ENCODE measurements at places on chromosomes 1 and 21.

DNA sequence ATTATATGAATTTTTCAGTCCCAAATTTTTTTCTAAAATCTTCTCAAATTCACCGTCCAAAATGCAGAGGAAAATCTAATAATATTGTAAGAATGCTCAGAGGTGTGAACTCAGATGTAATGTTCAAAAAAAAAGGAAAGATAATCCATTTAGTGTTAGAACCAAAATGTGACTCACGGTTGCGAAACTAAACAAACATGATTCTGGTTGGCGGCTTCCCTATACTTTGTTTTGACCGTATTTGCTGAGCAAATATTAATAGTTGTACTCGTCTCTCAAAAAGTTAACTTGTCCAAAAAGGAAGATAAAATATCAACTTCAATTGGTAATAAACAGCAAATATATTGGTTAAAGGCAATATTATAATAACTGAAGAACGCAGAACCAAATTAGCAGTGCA lies 34.4 kb downstream of the ZSWIM5 start:
- DNase-seq: no peak

- DNase-seq: no peak
These were observed 135.3 kb downstream of the ZBTB18 start for GRCh38 chr1:244186372-244186771.

GRCh38 chr1:118786454-118787155 lies 201.5 kb downstream of the TBX15 start:
- no peak for DNase-seq

GRCh38 chr1:67256291-67257172 lies 51.1 kb upstream of the IL12RB2 start:
- no peak for DNase-seq

- DNase-seq: no peak
These were observed 188.3 kb upstream of the PALMD start for GRCh38 chr1:99457381-99458165.

GRCh38 chr1:94970783-94971182 lies 43.9 kb upstream of the CNN3 start:
- peak; percentile 44 for DNase-seq

- DNase-seq: no peak
These were observed 57.0 kb upstream of the TARBP1 start for GRCh38 chr1:234535763-234536515.

- DNase-seq: no peak
These were observed 320.8 kb upstream of the DUSP10 start for GRCh38 chr1:222062640-222063039.

- no peak for DNase-seq
These were observed 166.1 kb downstream of the RERE start for GRCh38 chr1:8651236-8651890.

- no peak for DNase-seq
These were observed 11.5 kb upstream of the LAPTM5 start for GRCh38 chr1:30768830-30769718.

DNA sequence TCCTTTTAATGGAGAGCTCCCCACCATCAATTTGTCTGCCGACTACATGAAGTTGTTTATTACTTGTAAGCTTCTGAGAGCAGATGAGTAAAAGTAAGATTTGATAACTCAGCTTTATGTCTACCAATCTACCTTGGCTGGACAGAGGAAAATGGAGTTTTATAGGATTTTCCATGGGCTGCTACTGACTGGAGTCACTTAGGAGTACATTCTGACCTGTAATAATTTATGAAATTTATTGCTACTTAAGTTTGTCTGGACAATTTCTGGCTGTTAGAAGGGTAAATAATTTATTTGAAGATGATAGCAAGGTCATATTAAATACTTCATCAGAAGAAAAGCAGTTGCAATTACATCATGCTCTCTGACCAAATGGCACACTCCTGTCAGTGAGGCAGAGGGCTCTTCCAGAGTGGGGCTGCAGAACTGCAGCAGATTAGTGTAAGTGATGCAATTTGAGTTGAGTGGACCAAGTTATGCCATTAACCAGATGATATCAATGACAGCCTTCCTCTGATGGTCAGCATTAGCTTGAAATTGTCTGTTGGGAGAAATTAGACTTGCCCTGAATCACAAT lies 736.7 kb upstream of the PTBP2 start:
- no peak for DNase-seq

DNA sequence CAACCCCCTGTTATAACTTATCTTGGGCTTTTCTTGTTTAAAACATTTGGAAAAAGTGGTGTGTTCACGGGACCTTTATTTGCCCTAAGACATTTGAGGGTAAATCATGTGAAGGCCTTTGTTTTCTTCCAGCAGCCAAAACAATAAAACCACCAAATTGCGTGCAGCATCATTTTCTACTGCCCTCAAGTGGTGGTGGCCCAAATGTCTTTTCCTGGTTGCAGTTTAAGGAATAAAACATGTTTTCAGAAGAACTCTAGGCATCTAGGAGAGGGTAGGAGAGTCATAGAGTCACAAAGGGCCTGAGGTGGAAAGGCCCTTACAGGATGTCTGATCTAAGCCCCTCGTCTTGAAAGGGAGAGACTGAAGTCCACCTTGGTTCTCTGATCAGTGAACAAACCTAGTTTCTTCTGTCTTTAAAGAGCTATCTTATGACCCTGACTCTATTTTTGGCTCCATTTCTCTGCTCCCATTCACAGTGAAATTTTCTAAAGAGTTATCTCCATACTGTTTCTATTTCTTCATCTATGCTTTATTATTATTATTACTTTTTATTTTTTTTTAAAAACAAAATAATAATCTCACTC lies 16.0 kb upstream of the EPS15 start:
- peak; percentile 60 for DNase-seq

DNA sequence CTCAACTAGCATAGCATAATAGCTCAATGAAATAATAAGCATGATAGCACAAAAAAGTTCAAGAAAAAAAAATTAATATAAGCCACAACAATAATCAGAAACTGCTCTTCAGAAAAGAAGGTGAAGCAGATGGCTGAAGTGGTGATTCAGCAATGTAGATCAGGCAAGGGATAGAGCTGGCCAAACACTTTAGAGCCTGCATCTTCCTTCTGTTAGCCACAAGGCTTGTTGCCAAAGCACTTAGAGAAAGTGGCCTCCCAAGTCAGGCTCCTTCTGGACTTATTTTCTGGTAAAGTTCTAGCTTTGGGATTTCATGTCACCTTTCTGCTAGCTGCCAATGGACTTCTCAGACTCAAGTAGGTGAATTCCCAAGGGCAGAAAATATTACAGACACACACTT lies 60.3 kb upstream of the C1orf87 start:
- DNase-seq: no peak

DNA sequence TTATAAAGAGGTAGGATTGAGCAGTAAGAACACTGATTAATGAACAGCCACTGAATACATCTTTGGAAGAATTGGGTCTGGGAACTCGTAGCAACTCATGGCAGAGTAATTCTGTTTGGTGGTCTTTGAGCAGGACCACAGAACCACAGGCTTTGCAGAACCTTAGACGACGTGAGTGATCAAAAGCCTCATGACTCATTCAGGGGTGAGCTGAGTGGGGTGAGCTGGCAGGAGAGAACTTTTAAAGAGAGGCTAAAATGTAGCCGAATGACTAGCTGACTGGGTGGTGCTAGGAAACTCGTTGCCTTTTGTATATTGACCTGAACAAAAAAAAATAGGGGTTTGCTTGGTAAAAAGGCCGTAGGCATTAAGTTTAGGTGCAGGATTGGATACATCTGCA lies 313.8 kb downstream of the TGFB2 start:
- no peak for DNase-seq

GRCh38 chr1:44419901-44420300 lies 14.8 kb downstream of the RNF220 start:
- DNase-seq: no peak

- no peak for DNase-seq
These were observed 46.0 kb downstream of the DIP2A start for GRCh38 chr21:46504666-46505065.

GRCh38 chr1:117370071-117370470 lies 2.8 kb downstream of the MAN1A2 start:
- DNase-seq: no peak

DNA sequence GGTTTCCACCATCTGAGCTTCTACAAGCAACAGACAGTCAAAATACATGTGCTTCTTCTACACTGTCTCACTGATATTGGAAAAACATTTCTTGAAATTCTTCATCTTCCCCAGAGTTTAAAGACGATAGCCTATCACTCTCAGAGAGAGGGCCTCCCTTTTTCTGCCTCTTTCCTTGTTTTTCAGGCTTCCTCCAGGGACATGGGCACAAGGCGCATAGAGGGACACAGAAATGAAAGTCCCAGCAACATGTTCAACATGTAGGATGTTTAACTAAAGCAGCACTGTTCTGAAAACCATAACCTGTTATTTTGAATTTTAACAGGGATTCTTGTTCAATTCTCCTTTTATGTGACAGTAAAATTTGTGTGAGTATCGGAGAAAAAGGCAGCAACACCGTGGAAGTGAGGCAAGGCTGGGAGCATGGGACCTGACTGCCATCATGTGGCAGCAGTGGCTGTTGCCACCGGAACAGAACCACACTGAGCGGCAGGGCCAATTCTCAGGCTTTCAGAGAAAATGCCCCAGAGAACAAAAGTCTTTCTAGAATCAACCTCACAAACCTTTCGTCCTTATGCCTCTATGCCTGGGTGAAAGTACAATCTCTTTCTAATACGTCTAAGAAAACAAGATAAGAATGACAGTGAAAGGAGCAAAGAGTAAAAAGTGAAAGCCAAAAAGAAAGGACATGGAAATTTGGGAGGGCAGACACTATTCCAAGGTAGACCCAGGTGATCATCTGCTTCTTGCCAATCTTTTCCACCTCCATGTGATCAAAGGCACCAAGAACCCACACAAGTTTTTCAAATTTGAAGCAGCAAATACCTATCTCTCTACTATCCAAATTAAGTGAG lies 54.5 kb downstream of the PCNX2 start:
- peak; percentile 32 for DNase-seq

DNA sequence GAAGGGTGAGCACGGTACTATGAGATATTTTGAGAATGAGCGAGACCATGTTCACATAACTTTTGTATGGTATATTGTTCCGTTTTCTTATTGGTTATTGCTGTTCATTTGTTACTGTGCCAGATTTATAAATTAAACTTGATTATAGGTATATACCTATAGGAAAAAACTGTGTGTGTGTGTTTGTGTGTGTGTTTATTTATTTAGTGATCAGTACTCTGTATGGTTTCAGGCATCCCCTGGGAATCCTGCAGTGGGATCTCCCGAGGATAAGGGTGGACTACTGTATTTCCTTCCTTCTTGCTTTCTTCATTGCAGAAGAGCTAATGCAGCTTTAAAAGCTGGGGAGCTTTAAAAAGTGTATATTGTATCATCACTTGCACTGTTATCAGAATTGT lies 8.0 kb upstream of the ASH1L start:
- no peak for DNase-seq

- no peak for DNase-seq
These were observed 37.5 kb upstream of the HHAT start for GRCh38 chr1:210291081-210291764.

DNA sequence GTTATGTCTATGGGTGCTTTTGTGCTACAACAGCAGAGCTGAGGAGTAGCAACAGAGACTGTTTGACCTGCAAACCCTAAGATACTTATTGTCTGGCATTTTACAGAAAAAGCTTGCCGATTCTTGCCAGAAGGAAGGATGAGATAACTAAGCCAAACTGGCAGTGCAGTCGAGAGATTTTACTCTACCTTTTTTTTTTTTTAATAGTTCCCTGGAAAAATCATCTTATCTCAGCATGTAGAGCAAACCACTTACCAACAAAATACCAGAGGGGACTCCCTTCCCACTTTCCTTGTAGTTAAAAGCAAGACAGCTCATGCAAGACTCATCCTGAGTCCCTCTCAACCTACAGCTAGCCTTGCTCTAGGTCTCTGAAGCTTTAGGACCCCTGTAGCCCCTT lies 132.9 kb downstream of the SYT2 start:
- no peak for DNase-seq

- DNase-seq: no peak
These were observed 23.4 kb upstream of the PGM1 start for GRCh38 chr1:63569640-63570316.

DNA sequence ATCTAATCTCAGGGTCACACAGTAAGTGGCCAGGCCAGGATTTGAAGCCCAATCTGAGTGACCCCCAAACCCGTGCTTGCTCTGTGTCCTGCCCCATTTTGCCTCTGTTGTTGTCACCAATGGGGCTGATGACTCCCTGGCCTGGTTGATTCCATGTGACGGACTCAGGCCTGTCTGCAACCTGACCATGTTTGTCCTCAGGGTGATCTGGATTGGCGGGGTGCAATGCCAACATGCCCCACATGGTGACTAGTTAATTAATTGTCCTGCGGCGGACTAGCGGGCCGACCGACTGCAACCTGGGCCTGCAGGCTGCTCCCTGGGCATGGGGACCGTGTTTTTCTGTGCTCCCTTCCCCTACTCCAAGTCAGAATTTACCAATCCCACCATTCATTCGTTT lies 256.3 kb downstream of the MATN1 start:
- DNase-seq: no peak

DNA sequence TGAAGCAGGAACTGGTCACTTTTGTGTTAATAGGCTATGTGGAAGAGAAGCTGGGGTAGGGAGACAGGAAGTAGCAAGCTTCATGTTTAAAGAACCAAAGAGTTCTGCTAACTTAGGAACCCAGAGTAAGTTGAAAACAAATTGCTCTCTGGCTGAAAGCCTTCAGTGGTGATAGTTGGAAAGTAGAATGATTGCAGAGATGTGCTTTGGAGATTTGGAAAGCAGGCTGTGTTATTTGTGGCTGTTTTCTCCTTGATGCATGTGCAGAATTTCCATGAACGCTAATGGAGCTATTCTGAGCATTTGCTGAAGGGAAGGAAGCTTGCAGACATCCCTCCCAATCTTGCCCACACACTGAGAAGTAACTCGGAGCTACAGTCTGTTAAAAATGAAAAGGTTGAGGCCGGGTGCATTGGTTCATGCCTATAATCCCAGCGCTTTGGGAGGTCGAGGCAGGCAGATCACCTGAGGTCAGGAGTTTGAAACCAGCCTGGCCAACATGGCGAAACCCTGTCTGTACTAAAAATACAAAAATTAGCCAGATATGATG lies 45.7 kb downstream of the TCEANC2 start:
- DNase-seq: no peak

GRCh38 chr1:204829133-204829825 lies 41.4 kb upstream of the NFASC start:
- DNase-seq: no peak

DNA sequence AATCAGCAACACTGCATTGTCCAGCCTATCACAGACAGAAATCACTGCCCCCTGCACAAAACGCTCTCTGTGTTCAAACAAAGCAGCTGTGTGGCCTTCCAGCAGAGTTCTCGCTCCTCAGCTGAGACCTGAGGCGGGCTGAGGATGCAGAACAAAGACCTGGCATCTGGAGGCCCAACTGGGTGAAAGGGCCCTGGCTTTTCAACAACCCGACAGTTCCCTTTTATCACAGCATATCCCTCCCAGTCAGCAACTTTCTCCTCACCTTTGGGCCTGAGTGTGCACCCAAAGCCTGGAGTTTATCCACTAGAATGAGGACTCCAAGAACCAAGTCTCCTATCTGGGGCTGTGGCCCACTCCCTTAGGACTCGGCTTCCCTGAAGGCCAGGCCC lies 42.6 kb upstream of the A3GALT2 start:
- no peak for DNase-seq

DNA sequence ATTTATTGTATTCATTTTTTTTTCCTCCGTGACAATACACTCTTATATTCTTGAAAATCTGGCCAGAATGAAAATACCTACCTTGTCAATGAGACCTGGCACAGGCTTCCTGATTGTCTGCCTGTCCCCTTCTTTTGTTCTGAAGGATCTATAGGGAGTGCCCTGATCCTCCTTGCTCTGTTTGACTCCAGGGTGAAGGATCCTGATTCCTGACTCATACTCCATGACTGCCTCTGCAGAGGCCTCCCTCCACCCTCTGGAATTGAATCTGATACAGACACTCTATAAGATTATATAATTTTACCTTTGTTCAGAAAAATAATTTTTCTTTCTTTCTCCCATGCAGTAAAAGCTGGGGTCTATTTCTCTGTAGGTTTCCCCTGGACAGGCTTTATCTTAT lies 116.2 kb downstream of the HMCN1 start:
- DNase-seq: peak; percentile 17

Measured in H7 (cell line).